ENCODE measurements at places on chromosomes 4 and X.

DNA sequence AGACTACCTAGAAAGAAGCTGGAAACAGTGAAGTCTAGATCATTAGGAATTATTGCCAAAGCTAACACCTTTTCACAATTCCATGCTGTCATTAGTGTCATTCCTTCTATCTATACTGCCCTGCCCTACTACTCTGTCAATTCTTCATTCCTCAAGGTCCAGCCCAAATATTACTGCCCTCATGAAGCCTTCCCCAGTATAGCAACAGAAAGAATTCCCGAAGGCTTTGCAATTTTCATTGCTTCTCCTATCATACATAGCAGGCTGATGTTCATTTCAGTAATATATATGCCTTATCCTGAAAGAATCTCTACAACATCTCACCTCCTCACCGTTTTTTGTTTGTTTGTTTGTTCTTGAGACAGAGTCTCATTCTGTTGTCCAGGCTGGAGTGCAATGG, 63.9 kb downstream of the APBB2 start:
- no peak for DNase-seq

- DNase-seq = peak; percentile 0
These were observed 1793.7 kb upstream of the TENM3 start for GRCh38 chr4:180449395-180449956.

DNA sequence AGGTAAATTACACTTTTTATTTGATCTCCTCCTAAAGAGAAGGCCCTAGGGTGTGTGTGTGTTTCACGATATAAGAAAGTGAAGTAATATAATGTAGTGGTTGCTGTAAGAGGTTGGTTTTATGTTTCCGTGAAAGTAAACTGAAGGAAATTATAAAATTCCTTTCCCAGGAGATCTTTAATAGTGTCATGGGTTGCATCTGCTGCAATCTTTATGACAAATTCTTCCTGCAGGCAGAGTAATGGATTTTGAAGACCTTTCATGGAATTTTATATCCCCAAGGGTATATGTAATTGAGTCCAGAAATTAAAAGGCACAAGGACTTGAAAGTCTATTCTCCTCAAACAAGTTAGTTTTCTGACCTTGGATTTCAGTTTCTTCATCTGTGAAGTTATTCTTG, 538.6 kb downstream of the ANKRD50 start:
- DNase-seq = no peak

- no peak for DNase-seq
These were observed 72.1 kb downstream of the BANK1 start for GRCh38 chr4:101862595-101862994.

DNA sequence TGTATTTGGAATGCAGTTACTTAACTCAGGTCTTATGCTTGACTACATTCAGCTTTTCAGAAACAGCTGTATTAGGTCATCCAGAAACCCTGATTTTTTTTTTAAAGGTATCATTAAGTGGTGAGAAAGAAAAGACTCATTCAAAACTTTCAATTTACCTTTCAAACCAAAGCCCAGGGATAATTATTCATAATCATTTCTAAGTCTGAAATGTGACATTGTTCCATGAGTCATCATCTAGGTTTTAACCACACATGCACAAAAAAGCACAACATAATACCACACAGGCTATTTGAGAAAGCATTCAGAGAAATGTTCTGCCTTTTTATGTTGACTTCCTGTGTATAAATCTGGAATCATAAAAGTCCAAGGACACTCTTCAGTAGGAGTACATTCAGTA, 288.2 kb downstream of the IL1RAPL2 start:
- no peak for DNase-seq

DNA sequence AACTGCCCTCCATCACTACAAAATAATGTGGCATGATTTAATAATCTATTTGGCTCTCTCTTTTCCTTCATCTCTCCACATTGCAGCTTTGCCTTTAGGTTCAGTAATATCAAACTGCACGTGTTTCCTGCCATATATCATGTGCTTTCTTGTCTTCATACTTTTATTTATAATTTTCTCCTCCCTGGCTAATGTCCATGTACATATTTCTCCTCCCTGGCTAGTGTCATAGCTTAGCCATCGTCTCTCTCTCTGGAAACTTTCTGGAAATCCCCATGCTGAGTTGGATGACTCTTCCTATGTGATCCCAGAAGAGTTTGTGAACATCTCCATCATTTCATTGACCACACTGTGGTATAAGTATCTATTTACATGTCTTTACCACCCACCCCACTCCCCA, 21.3 kb upstream of the PDGFC start:
- peak; percentile 53 for DNase-seq

GRCh38 chr4:152686452-152687013, 6.7 kb upstream of the TMEM154 start:
- no peak for DNase-seq

- no peak for DNase-seq
These were observed 56.9 kb downstream of the CLCN3 start for GRCh38 chr4:169677150-169677748.

All from choroid plexus epithelial cell (primary cell).